ENCODE measurements at places on chromosomes 12 and 14. TPM values are rescaled to one million over a fixed set of nuclear protein-coding genes. Genes with fewer than 3 reads are reported as not detected.
A peak's percentile ranks its signal among the peaks of the same experiment; 100 is the strongest.

DNA sequence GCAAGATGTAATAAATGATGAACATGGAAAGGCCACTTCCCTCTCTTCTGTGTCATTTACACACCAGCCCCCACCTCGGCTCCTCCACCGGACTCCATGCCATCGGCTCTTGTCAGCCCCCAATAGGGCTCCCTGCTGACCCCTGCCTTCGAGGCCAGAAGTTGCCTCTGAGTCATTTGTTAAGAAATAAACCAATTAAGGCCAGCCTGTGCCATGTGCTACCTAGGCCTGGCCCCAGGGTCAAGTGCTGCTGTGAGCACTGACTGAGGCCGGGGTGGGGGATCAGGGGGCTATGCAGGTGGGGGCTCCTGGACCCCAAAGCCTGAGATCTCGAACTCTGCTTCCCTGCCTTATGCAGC lies 53.2 kb downstream of the TESC start:
- peaks cover 4% of the 10 kb centered on the region for H3K4me1 ChIP-seq
- no peak for DNase-seq
- H3K27me3 ChIP-seq, result no peaks in the 10 kb centered on the region
- H3K36me3 ChIP-seq, result peaks cover 3% of the 10 kb centered on the region
- no peak overlapping the region for H3K27ac ChIP-seq

DNA sequence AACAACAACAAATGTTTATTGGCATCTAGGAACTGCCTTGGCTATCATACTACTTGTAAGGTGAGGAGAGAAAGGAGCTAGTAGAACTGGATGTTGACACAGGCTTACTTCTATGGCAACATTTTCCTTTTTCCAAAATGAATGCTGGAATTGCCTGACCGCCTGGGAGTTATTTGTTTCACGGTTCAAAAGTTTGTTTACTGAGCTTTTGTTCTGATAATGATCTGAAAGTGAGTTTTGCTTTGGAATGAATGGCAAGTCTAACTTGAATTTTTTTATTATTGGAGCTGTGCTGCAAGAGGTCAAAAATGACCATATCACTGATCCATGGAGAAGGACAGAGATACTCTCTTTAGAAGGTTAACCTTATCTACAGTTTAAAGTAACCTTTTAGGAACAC lies 183.5 kb upstream of the CAND1 start:
- no peak overlapping the region for H3K27ac ChIP-seq
- no peaks in the 10 kb centered on the region for H3K36me3 ChIP-seq
- H3K4me3 ChIP-seq, result no peak overlapping the region
- H3K4me1 ChIP-seq, result no peaks in the 10 kb centered on the region
- no peak for DNase-seq
- H3K27me3 ChIP-seq, result peaks cover 13% of the 10 kb centered on the region

AQP2 gene
- total RNA-seq, result not detected

DPF3 gene
- total RNA-seq, result 3.8 TPM

DNA sequence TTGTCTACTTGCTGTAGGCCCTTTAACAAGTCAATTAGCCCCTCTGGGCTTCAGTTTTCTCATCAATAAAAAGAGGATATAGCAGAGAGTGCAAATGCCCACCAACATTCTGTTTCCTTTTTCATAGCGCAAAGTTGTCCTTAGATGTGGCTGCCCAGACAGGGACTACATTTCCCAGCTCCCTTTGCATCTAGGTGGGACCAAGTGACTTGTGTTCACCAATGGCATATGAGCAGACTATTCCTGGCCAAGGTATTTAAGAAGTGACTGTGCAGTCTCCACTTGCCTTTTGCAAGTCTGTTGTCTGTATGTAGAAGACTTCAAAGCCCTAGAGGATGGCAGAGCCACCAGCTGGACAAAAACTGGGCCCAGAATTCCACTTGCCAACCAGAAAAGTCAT lies 59.7 kb downstream of the DAO start:
- H3K4me1 ChIP-seq, result no peaks in the 10 kb centered on the region
- no peaks in the 10 kb centered on the region for H3K36me3 ChIP-seq
- H3K27me3 ChIP-seq, result peaks cover 7% of the 10 kb centered on the region
- DNase-seq, result no peak

GRCh38 chr14:90797919-90798318 lies 18.3 kb downstream of the TTC7B start:
- H3K27me3 ChIP-seq, result no peaks in the 10 kb centered on the region
- no peak overlapping the region for H3K4me3 ChIP-seq
- no peak overlapping the region for H3K27ac ChIP-seq
- peaks cover 5% of the 10 kb centered on the region for H3K36me3 ChIP-seq

GRCh38 chr12:121241156-121241970 lies 31.4 kb downstream of the P2RX4 start:
- peaks cover 20% of the 10 kb centered on the region for H3K36me3 ChIP-seq
- DNase-seq, result no peak
- peaks cover 34% of the 10 kb centered on the region for H3K4me1 ChIP-seq
- peak overlapping the region; percentile 70 for H3K4me3 ChIP-seq
- no peaks in the 10 kb centered on the region for H3K27me3 ChIP-seq
- H3K27ac ChIP-seq, result peak overlapping the region; percentile 89

RNASE13 gene
- total RNA-seq, result not detected

GRCh38 chr12:113997365-113997764 lies 31.2 kb upstream of the RBM19 start:
- H3K4me3 ChIP-seq, result no peak overlapping the region
- peaks cover 4% of the 10 kb centered on the region for H3K4me1 ChIP-seq
- no peak overlapping the region for H3K27ac ChIP-seq
- DNase-seq, result no peak

DNA sequence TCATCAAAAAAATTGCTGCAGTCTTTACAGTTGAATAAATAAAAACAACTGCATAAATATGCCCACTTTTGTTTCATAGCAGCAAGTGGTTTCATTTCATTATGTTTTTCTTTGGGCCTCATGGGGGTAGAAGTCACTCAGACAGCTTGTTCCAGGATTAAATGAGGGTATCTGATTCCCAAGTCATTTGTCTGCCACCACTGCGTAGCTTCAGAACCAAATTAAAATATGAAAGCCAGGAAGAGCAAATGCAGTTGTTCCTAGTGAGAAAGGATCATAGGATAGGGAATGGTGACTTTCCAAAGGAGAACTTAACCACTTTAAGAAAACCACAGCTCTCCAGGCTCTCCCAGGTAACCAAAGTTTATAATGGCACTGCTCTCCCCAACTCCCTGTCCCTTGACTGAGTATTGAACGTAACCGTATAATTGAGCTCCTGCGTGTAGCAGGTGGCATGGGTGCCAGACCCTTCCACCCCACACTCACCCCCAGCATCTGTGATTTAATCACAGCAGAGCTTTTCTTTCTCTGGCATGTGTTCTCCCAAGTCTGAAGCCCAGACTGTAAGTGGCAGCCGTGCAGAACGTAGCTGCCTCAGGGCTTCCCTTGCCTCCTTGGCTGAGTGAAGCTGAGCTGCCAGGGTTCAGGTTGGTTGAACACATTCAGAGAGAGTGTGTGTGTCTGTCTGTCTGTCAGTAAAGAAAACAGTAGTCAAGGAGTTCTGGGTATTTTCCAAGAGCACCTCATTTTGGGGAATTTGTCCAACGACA lies 11.3 kb upstream of the KCNH3 start:
- H3K4me3 ChIP-seq, result no peak overlapping the region
- DNase-seq, result no peak
- H3K36me3 ChIP-seq, result peaks cover 2% of the 10 kb centered on the region
- H3K27me3 ChIP-seq, result peaks cover 1% of the 10 kb centered on the region

GRCh38 chr14:24231263-24232120 lies 675 bp downstream of the NEDD8 start:
- peaks cover 43% of the 10 kb centered on the region for H3K4me1 ChIP-seq
- peak overlapping the region; percentile 93 for H3K4me3 ChIP-seq
- no peaks in the 10 kb centered on the region for H3K27me3 ChIP-seq
- no peak for DNase-seq
- peak overlapping the region; percentile 92 for H3K27ac ChIP-seq

DNA sequence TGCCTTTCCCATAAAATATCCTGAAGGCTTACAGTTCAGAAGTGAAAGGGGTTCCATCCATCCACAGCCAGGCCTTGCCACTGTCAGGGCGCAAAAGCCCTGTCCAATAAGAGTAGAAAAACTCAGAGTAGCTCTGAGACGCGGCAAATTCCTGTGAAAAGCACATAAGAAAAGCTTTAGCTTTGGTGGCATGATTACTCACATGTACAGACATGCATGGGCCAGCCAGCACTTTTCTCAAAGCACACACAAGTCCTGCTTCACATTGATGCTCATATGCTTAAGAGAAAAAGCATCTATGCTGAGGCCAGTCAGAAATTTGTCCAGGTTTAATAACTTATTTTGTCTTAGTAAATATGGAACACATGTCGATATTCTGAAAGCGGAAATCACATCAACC lies 25.5 kb downstream of the CLEC1A start:
- no peak for DNase-seq
- H3K36me3 ChIP-seq, result no peaks in the 10 kb centered on the region
- no peak overlapping the region for H3K4me3 ChIP-seq
- no peak overlapping the region for H3K27ac ChIP-seq

DNA sequence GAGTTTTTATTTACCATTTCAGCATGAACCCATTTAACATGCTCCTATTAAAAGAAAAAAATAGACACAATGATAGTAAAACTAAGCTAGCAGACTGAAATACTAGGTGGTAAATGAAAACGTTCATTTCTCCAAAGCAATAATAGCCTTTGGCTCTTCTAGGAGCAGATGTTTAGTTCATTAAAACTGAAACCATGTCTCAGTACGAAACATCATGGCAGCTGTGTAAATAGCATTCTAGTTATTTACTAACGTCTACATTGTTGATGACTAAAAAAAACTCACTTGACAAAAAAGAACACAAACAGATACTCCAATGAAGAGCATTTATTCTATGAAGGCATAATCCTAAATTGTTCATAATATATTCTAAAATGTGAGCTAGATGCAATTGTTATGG lies 17.9 kb downstream of the RECQL start:
- H3K27me3 ChIP-seq, result no peaks in the 10 kb centered on the region
- no peak overlapping the region for H3K4me3 ChIP-seq

GLIPR1L1 gene
- not detected for total RNA-seq

DNA sequence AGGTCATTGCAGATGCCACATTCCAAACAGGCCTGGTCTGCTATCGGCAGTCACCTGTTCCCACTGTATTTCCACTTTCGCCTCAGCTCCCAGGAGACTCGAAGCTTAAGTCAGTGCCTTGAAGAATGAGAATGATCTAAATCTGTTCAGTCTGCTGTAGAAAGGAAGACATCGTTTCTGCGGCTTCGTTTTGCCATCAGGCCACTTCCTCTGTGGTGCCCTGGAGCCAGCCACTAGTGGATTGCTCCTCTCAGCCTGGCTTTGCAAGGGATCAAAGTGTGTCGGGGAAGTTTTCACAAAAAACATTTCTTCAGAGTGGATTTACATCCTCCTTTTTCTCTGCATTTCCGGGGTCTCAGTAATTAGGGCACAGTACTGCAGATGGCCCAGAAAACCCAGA lies 66.7 kb downstream of the AACS start:
- no peak overlapping the region for H3K27ac ChIP-seq
- no peaks in the 10 kb centered on the region for H3K27me3 ChIP-seq
- no peak for DNase-seq

DNA sequence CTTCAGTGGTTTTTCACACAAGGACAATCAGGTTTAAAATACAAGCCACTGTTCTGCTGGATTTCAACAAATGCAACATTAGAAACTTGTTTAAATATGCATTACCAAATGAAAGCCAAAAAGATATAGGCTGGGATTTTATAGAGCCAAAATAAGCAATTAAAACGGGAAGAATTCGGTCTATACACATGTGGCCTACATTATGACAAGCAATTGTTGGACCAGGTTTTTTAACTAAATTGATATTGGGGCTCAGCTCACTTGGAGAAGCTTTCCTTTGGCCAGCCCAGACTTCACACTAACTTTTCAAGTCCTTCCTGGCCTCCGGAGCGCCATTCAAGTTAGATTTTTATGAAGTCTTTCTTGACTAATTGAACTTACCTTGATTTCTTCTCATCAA lies 16.9 kb upstream of the PDE3A start:
- H3K4me1 ChIP-seq, result no peaks in the 10 kb centered on the region
- H3K27me3 ChIP-seq, result no peaks in the 10 kb centered on the region
- H3K27ac ChIP-seq, result no peak overlapping the region
- no peaks in the 10 kb centered on the region for H3K36me3 ChIP-seq

DNA sequence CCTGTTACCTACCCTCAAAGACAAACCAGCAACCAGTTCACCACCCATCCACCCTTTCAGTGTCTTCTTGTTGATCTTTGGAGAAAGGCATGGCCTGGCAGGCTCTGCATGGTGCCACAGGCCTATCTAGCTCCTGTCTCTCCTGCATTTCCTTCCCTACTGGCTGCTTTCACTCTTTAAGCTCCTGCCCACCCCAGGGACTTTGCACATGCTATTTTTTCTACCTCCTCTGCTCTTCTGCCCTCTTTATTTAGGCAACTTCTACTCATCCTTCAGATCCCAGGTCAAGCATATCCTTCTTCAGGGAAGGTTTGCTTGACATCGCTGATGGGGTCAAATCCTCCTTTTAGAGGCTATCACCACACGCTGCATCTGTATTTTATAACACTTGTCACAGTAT lies 27.1 kb upstream of the GPRC5A start:
- no peaks in the 10 kb centered on the region for H3K4me1 ChIP-seq
- H3K27me3 ChIP-seq, result no peaks in the 10 kb centered on the region
- H3K4me3 ChIP-seq, result no peak overlapping the region
- no peak for DNase-seq
- H3K36me3 ChIP-seq, result peaks cover 5% of the 10 kb centered on the region

DNA sequence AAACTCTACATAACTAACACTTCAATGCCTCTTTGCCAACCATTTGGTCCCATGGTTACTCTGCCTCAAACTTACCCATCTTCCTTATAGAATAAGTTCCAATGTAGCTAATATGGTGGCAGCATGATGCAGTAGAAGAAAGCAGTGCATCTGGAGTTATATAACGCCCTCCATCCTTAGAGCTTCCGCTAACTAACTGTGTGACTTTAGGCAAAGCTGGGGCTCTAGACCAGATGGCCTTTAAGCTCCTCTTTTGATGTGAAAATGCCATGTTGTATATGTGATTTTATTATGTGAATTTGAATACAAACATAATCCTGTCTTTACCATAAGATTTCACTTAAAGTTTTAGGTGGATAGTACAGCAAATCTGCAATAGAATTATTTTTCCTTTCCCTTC lies 6.1 kb downstream of the ABCD2 start:
- peaks cover 36% of the 10 kb centered on the region for H3K4me1 ChIP-seq
- no peak overlapping the region for H3K27ac ChIP-seq
- no peak for DNase-seq
- H3K36me3 ChIP-seq, result peaks cover 51% of the 10 kb centered on the region

DNA sequence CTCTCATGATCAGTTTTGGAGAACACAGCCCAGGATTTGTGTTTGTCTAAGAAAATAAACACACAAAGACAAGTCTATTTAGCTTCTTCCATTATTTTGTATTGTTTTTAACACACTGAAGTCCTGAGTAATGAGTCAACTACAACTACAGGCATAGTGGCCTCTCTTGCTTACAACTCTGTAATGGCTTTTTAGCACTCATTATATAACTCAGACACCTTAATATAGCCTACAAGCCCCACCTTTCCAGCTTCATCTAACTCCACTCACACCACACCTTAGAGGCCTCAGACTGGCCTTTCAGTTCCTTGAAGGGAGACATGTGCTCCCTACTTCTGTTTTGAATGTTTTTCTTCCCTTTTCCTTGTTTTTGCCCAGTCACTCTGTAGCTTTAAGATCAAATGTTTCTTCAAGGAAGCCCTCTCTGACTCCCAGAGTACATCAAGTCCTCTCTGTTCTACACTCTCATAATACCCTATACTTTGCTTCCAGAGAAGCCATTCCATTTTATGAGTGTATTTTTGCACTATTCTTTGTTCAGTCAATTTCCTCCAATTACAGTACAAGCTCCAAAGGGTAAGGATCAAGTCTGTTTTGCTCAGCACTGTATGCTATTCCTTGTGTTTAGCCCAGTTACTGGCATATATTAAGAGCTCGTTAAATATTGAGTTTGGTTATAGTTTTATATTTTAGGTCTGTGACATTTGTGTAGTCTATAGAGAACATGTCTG lies 233.6 kb upstream of the ARHGAP5 start:
- peaks cover 5% of the 10 kb centered on the region for H3K36me3 ChIP-seq
- peaks cover 2% of the 10 kb centered on the region for H3K4me1 ChIP-seq
- H3K4me3 ChIP-seq, result no peak overlapping the region

Measured in activated naive CD8-positive, alpha-beta T cell treated with anti-CD3 and anti-CD28 coated beads, Interleukin-2, amount 10 ng/mL, durations not matched to agents 7 days and 5 days (primary cell).